Left lung (tissue), 14 donors: ENCODE measurements at places on chromosomes 13 and 19. TPM values are rescaled to one million over a fixed set of nuclear protein-coding genes. Genes with fewer than 3 reads are reported as not detected.

Gene APOC1
- 569 TPM for total RNA-seq

Gene FBL
- total RNA-seq = 82.5 TPM

Gene KLK15
- total RNA-seq = not detected

Gene GRWD1
- total RNA-seq = 21.5 TPM

Gene EDDM13
- not detected for total RNA-seq

Gene ZNF587B
- 20.1 TPM for total RNA-seq

Gene GPR12
- not detected for total RNA-seq

Gene IGSF23
- total RNA-seq = not detected

Gene CEACAM20
- total RNA-seq = not detected

Gene TEX26
- 0.47 TPM for total RNA-seq

Gene CYP2F1
- total RNA-seq = not detected

Gene GDF15
- 99.0 TPM for total RNA-seq

Gene FGF22
- total RNA-seq = 0.29 TPM

Gene SHISA7
- not detected for total RNA-seq

Gene NALCN
- total RNA-seq = 0.81 TPM

Gene MRPL4
- 53.1 TPM for total RNA-seq

Gene ZSCAN4
- total RNA-seq = 0.21 TPM

Gene APOC4
- not detected for total RNA-seq

Gene MICOS13
- 46.7 TPM for total RNA-seq

Gene GNG7
- 3.8 TPM for total RNA-seq

Gene ZBTB32
- 0.31 TPM for total RNA-seq
